ENCODE measurements at places on chromosomes 3 and 15.

DNA sequence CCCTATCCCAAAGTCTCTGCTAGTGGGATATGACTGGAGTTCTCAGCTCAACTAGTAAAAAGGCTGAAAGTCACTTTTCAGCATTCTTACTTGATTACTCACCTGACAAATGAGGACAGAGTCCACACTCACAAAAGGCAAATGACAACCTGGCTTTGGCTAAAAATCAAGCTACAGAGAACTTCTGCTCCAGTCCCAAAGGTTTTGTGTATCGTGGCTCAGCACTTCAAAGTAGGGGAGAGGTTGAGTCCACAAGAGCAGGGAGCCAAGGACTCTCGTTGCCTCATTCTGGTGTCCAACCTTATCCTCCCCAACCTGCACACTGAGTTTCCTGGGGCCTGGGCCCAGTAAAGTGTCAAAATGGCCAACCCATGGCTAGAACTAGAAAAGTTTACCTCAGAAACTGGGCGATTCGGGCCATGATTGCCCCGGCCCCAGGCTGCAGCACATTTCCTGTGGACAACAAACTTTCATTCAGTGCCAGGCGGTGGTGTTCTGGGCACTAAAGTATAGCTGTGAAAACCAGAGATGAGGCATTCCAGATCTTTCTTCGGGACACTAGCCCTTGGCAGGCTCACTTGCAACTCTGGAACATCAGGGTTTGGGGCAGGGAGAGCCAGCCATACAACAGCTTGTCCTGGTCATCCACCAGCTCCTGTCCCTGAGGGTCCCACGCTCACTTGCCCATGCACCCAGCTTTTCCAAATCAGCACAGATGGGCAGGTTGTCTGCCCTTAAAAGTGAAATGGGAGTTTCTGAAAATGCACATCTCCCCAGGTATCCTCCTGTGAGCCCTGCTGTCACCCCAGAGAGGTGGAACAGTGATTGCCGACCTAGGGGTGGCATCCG, 3.1 kb downstream of the ACAA1 start:
- ATAC-seq, result no peak

DNA sequence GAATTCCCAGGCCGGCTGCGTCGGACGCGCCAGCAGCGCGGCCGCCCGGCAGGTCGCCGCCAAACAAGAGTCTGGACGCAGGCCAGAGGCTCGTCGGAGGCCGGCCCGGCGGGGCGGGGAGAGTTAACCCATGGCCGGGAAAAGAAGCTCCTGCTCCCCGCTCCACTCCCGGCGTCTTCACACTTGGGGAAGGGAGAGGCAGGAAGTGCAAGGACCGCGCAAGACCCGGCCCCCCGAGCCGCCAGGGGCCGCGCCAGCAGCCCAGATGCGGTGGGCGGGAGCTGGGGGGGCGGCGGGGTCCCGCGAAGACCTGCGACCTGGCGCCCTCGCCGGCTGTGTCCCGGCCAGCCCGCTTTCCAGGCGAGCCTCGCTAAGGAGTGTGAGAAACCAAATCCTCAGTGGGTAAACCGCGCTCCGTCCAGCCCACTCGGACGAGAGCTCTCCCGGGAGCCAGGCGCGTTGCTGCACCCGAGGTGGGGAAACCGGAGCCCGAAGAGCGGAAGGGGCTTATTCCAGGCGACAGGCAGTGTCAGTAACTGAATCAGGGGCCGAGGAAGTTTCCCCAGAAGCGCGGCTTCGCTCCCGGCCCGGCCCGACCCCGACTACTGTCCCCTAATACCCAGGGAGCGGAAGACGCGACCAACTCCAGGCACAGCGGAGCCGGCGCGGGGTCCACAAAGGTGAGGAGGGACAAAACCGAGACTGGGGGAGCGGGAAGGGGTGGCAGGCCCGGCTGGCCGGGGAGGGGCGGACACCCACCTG, 721 bp downstream of the ADAMTS7 start:
- peak; percentile 54 for ATAC-seq

GRCh38 chr3:81951636-81952035, 190.2 kb upstream of the GBE1 start:
- no peak for ATAC-seq

- ATAC-seq, result no peak
Observed at GRCh38 chr3:99365979-99366378, 272.4 kb upstream of the COL8A1 start.

GRCh38 chr3:46901061-46901460, 23.5 kb downstream of the PTH1R start:
- no peak for ATAC-seq

- ATAC-seq, result peak; percentile 94
Observed at GRCh38 chr3:129992781-129993180, 18.3 kb downstream of the TRH start.

DNA sequence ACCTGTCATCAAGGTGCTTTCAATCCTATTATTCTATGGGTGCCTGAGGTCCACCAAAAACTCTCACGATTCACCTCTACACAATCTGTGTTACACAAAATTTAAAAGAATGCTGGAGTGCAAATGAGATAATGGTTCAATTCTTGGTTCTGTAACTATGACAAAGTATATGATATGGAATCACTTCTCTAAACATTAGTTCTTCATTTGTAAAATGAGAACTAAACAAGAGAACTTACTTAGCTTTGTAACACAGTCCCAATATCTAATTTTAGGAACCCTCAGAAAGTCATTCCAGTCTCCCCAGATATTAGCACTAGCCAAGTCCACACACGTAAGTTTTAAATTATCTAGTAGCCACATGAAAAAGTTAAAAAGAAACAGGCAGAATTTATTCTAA, 111.5 kb downstream of the TBL1XR1 start:
- ATAC-seq, result no peak

DNA sequence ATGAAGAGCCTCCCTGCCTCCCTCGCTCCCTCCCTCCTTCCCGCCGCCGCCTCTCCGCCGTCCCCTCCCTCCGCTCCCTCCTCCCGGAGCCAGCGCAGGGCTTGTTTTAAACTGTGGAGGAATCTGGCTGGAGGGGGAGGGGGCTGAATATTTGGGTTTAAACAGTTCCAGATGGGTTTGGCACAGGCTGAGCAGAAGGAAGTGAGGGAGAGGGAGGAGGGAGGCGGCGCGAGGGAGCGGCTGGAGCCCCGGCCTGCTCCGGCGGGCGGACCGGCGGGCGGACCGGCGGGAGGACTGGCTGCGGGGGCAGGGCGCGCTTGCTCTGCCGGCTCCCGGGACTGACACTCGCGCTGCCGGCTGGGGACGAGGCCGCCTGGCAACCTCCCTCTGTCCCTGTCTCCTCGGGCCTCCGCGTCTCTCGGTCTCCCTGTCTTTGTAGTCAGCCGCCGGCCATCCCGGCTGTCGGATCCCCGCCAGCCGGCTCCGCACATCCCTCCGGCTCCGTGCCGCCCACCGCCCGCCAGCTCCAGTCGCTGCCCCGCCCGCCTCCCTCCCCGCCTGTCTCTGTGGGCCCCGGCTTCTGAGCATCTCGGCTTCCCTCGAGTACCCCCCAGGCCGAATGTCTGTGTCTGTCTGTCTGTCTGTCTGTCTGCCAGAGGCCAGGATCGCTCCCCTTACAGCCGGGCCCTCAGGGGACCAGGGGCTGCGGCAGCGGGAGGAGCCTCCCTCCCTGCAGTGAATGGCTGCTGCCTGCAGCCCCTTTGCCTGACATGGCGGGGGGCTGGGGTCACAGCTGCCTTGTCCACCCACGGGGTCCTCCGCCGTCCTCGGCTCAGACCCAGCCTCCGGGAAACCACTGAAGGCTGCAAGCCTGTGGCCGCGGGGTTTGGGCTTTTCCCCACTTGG, 7.6 kb downstream of the EPHB3 start:
- peak; percentile 81 for ATAC-seq

DNA sequence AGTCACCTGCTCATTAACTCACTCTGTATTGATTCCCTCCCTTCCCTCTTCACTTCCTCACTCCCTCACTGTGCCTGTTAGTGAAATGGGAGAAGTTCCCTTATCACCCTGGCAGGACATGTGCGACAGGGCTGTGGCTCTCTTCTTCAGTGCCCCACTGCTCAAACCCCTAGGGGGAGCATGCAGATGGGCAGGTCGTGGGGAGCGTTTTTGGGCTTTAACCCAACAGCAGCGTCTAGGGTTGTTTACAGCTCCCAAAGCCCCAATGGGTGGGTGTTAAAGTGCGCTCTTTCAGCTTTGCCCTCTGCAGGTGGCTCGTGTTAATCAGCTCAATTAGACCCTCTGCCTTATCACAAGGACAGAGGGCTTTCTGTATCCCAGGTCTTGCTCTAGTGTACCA, 447.8 kb upstream of the PROK2 start:
- ATAC-seq, result no peak

- peak; percentile 79 for ATAC-seq
Observed at GRCh38 chr3:123081718-123082369, 15.0 kb downstream of the PDIA5 start.
